ENCODE measurements at places on chromosomes 2 and 18. TPM values are rescaled to one million over a fixed set of nuclear protein-coding genes. Genes with fewer than 3 reads are reported as not detected.

GRCh38 chr2:44135296-44135695 lies 33.4 kb upstream of the PPM1B start:
- H3K36me3 ChIP-seq, result no peaks in the 10 kb centered on the region
- no peak overlapping the region for H3K4me3 ChIP-seq
- H3K27me3 ChIP-seq, result peaks cover under 1% of the 10 kb centered on the region
- H3K4me1 ChIP-seq, result no peaks in the 10 kb centered on the region

- peak overlapping the region; percentile 71 for H3K27ac ChIP-seq
- no peaks in the 10 kb centered on the region for H3K27me3 ChIP-seq
- peak overlapping the region; percentile 26 for H3K4me3 ChIP-seq
- peaks cover 17% of the 10 kb centered on the region for H3K4me1 ChIP-seq
- H3K36me3 ChIP-seq, result no peaks in the 10 kb centered on the region
Measured at GRCh38 chr2:317501-318424, 29.9 kb upstream of the ALKAL2 start.

GRCh38 chr2:27078267-27079194 lies at the start of gene EMILIN1:
Gene EMILIN1 (plus strand): TSS chr2:27078615. CDS start chr2:27079066, 451 bp downstream.
- DNase-seq, result no peak
- H3K27me3 ChIP-seq, result peaks cover 21% of the 10 kb centered on the region

- peak overlapping the region; percentile 67 for H3K4me3 ChIP-seq
- H3K27ac ChIP-seq, result peak overlapping the region; percentile 69
- peaks cover 6% of the 10 kb centered on the region for H3K36me3 ChIP-seq
- no peaks in the 10 kb centered on the region for H3K27me3 ChIP-seq
Measured at GRCh38 chr2:47056374-47056773, 98.7 kb downstream of the STPG4 start.

CERKL gene
- total RNA-seq, result 2.9 TPM

DNA sequence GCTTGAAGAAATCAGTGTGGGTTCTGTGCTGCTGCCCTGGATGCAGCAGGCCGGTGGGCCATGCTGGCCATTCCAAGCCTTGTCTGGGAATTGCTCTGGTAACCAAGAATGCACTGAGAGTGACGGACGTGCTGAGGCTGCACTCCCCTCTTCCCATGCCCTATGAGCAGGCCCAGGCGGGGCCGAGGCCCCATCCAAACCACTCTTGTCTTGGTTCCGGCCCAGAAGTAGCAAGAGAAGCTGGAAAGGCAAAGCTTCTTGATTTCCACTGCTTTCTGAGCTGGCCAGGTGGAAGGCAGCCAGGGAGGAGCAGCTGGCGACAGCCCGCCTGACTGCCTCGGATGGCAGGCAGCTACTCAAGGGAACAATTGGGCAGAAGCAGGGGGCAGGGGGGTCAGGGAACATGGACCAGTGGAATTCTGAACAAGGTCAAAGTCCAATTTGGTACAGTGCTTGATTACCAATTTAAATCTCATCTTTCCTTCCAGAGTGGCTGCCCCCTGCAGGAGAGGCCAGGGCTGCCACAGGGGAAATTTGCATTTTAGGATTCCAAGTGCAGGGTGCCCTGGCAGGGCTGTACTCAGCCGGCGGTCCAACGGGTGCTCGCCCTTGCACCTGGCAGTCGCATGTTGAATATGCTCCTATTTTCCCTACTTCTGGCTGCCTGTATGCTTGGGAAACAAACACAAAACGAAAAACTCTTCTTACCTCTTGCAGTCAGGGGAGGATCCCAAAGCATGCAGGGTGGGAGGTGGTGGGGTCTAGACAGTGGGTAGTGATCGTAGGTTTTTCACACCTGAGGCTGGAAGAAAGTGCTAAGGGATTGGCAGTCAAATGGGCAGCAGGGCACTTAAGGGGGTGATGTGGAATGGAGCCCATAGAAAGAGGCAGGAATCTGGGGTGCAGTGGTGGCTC lies 67.3 kb downstream of the LIPG start:
- peaks cover 14% of the 10 kb centered on the region for H3K4me1 ChIP-seq
- H3K4me3 ChIP-seq, result no peak overlapping the region
- peaks cover 14% of the 10 kb centered on the region for H3K27me3 ChIP-seq
- H3K27ac ChIP-seq, result peak overlapping the region; percentile 10

Measured in type B pancreatic cell (in vitro differentiated cells).